ENCODE measurements at places on chromosomes 7 and 10.

- DNase-seq, result no peak
Measured at GRCh38 chr7:40827222-40828085, 692.6 kb downstream of the SUGCT start.

- DNase-seq, result no peak
Measured at GRCh38 chr7:145143685-145144084, 307.8 kb upstream of the TPK1 start.

DNA sequence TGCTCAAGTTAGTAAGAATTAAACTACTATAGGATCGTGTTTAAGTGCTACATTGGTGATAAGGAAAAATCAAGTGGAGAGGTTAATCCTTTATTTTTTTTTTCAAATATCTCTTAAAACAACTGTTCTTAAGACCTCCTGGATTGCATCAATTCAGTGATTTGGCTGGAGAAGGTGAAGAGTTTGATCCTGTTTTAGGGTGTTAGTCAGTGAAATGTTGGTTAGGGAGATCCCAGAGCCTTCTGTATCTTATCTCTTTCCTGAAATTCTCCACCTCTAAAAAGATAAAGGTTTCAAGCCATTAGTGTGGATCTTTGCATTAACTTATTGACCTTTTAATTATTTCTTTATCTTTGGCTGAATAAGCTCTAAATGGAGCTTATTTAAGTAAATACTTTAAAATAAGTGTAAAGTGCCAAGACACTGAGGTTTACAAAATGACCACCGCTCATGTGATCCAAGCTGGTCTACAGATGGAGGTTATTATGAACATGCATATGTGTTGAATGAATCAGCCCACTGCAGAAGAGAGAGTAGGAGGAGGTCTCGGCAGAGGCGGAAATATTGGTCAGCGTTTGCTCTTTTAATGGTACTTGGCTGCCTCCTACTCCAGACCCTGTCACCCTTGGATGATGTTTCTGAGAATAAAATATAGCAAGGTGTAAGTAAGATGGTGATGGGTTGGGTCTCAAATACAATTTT lies 51.8 kb upstream of the BMPER start:
- DNase-seq, result no peak

DNA sequence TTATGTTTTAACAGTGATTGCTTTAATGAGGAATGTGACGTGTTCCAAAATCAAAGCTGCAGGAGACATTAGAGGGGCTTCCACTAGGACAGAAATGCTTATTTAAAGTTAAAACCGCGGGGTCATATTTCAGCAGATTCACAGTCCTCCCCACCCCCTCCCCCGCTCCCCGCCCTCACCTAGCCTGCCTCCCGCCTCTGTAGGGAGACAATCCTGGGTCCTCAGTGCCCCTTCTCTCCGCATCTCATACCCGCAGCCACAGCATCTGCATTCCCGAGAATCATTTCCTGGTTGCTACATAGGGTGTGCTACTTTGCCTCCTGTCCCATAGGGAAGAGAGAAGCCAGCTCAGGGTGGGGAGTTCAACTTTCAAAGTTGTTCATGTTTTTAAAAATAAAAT lies 3.1 kb upstream of the DRGX start:
- DNase-seq, result no peak

GRCh38 chr7:73427902-73428787 lies 5.4 kb upstream of the FZD9 start:
- no peak for DNase-seq

- peak; percentile 66 for DNase-seq
Measured at GRCh38 chr10:110460111-110460809, 37.4 kb upstream of the DUSP5 start.

GRCh38 chr10:110069502-110069982 lies 61.8 kb downstream of the ADD3 start:
- no peak for DNase-seq

- DNase-seq, result no peak
Measured at GRCh38 chr7:115980159-115980558, 50.4 kb downstream of the TFEC start.
